ENCODE measurements at places on chromosomes 1 and 21.

DNA sequence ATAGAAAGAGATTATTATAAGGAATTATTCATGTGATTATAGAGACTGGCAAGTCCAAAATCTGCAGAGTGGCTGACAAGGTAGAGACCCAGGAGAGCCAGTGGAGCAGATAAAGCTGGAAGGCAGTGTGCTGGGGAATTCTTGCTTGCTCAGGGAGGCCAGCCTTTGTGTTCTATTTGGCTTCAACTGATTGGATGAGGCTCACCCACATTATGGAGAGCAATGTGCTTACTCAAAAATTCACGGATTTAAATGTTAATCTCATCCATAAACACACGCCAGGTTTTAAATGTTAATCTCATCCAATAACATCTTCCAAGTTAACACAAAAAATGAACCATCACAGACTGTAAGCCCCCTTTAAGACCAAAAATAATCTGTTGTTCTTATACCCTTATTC, 30.2 kb upstream of the PHGDH start:
- no peak for DNase-seq

DNA sequence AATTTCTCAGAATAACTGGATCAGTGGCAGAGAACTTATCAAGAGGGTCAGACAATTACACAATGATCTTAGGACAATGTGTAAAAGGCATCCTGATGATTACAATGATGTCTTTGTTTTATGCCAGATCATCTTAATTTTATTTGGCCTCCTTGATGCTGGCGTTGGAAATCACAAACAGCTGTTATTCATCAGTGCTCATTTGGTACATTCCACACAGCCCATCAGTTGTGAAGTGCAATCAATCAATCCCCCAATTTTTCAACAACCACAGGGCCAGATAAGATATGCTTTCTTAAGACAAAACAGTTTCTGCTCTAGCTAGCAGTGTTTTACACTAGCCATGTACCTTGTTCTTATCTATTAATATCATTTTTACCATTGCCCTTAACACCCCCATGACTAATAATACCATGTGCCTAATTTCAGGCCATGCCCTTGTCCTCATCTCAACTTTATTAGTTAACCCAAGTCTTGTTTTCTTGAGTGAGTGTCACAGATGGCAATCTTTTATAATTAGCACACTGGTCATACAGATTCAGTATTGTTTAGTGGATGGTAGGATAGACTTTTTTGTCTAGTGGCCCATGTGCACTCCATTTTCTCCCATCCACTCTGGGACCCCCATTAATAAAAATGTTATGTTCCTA, 40.8 kb upstream of the COL24A1 start:
- DNase-seq = no peak

DNA sequence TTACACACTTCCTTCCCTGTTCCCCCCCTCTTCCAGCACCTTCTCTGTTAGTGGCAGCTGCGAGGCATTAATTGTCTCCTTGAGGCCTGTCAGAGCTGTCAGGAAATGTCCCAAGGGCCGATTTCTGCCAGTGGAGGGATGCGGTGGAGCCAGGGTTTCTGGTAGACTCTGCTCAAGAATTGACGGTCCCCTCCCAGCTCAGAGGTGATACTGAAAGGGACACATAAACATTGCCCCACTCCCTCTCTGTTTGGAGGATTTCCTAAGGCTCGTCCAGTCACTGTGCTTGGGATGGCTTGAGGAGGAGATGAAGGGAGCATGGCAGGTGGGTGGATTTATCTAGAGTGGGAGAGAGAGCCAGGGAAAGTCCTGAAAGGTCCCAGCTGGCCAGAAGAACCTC, 61.4 kb upstream of the CD34 start:
- no peak for DNase-seq

DNA sequence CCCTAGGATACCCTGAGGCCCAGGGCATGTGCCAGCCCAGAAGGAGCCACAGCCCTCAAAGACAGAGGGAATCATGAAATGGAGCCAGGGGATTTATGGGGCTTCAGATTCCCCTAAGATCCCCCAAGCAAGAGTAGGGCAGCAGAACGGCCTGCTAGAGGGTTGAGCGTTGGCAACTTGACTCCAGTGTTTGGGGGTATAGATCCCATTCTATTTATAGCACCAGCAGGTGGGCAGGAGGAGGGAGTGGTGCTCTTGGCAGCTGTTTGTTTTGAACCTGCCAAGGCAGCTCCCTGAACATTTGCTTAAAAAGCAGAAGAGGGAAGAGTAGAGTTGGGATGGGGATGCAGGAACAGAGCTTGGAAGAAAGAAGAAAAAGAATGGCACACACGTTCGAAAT, 33.7 kb downstream of the GLUL start:
- no peak for DNase-seq

GRCh38 chr1:154733621-154734020, 125.6 kb upstream of the ADAR start:
- no peak for DNase-seq

GRCh38 chr1:78490861-78491450, at the start of gene PTGFR:
Gene PTGFR, plus strand, starts transcription at chr1:78490974. Its CDS starts 1,770 bp downstream, at chr1:78492744.
- no peak for DNase-seq
